ENCODE measurements at places on chromosomes 1 and 21. TPM values are rescaled to one million over a fixed set of nuclear protein-coding genes. Genes with fewer than 3 reads are reported as not detected.

The OR2T11 gene
- total RNA-seq = not detected

The ERO1B gene
- 4.7 TPM for total RNA-seq

The SYCP1 gene
- total RNA-seq = 0.34 TPM

The RCSD1 gene
- 0.50 TPM for total RNA-seq

The PDC gene
- not detected for total RNA-seq

The TINAGL1 gene
- total RNA-seq = 8.4 TPM

The S100A5 gene
- not detected for total RNA-seq

The RUNX3 gene
- 1.8 TPM for total RNA-seq

The C1orf226 gene
- total RNA-seq = 15.7 TPM

The PROX1 gene
- total RNA-seq = 3.8 TPM

The FAM229A gene
- total RNA-seq = 6.7 TPM

The B3GALT6 gene
- total RNA-seq = 20.0 TPM

The ADORA1 gene
- total RNA-seq = 2.6 TPM

The OR2L2 gene
- 0.05 TPM for total RNA-seq

The CCDC181 gene
- 1.5 TPM for total RNA-seq

The IL22RA1 gene
- 0.14 TPM for total RNA-seq

The FTCD gene
- total RNA-seq = 9.6 TPM

The LACTBL1 gene
- total RNA-seq = not detected

The GPR157 gene
- total RNA-seq = 6.0 TPM

The FAM177B gene
- total RNA-seq = not detected

The CENPS gene
- total RNA-seq = 13.7 TPM

The MSH4 gene
- total RNA-seq = 0.30 TPM

The PPP2R5A gene
- 32.0 TPM for total RNA-seq

The EIF3I gene
- 241 TPM for total RNA-seq

The RPAP2 gene
- 23.0 TPM for total RNA-seq

The HMGCL gene
- 22.7 TPM for total RNA-seq

The F13B gene
- not detected for total RNA-seq

The HEYL gene
- 3.6 TPM for total RNA-seq

The DPH2 gene
- 51.5 TPM for total RNA-seq

The PIAS3 gene
- total RNA-seq = 52.4 TPM

The NTRK1 gene
- total RNA-seq = 0.23 TPM

The SERINC2 gene
- total RNA-seq = 26.0 TPM

The KRTAP10-11 gene
- total RNA-seq = not detected

The C1QA gene
- total RNA-seq = 0.50 TPM

The AMY1C gene
- total RNA-seq = not detected

The USH2A gene
- total RNA-seq = 0.37 TPM
